ENCODE measurements at places on chromosomes 16 and 17.

DNA sequence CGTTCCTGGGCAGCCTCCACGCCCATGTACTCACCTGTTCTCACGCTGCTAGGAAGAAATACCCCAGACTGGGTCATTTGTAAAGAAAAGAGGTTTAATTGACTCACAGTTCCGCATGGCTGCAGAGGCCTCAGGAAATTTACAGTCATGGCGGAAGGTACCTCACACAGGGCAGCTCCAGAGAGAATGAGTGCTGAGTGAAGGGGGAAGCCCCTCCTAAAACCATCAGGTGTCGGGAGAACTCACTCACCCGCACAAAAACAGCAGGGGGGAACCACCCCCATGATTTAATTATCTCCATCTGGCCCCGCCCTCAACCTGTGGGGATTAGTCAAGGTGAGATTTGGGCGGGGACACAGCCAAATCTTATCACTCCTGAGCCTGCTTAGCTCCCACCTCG lies 18.2 kb downstream of the RAB40C start:
- H3K27ac ChIP-seq: no peak overlapping the region
- no peaks in the 10 kb centered on the region for H3K27me3 ChIP-seq
- no peaks in the 10 kb centered on the region for H3K36me3 ChIP-seq
- DNase-seq: no peak

GRCh38 chr17:69300222-69300621 lies 26.7 kb downstream of the ABCA5 start:
- no peak overlapping the region for H3K4me3 ChIP-seq
- H3K27me3 ChIP-seq: no peaks in the 10 kb centered on the region
- no peak overlapping the region for H3K27ac ChIP-seq
- H3K36me3 ChIP-seq: peaks cover 10% of the 10 kb centered on the region

GRCh38 chr16:73056921-73057290 lies 9.0 kb upstream of the ZFHX3 start:
- H3K4me1 ChIP-seq: peaks cover 12% of the 10 kb centered on the region
- H3K27ac ChIP-seq: no peak overlapping the region
- no peak for DNase-seq
- H3K27me3 ChIP-seq: peaks cover 13% of the 10 kb centered on the region
- H3K4me3 ChIP-seq: no peak overlapping the region

GRCh38 chr16:55376567-55377167 lies 52.7 kb downstream of the IRX6 start:
- no peak for DNase-seq
- no peaks in the 10 kb centered on the region for H3K4me1 ChIP-seq

DNA sequence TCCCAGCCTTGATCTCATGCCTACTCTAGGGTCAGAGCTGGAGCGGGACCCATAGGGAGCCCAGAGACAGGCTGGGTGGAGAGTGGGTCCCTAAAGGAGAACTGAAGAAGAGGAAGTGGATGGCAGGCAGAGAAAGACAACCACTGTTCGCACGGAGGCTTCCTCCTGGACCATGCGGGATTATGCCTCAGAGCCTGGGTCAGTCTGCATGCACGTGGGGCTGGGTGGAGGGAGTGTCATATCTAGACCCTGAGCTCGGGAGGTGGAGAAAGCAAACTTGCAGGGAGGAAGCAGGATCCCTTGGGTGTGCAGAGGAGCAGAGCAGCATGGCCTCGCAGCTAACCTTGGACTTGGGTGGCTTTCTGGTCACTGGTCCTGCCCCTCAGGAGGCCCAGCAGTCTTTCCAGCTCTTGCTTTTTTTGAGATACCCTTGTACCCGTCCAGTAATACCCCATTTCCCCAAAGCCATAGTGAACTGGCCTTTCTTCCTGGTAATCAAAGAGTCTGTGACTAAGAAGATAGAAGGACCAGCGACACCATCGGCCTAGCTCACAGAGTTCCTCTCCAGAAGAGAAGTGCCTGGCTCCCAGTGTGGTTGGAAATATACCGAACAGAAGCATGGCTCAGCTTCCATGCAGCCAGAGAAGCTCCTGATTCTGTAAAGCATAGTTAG lies 344.2 kb downstream of the CPPED1 start:
- peaks cover 24% of the 10 kb centered on the region for H3K4me1 ChIP-seq
- H3K36me3 ChIP-seq: no peaks in the 10 kb centered on the region
- H3K4me3 ChIP-seq: no peak overlapping the region
- H3K27ac ChIP-seq: peak overlapping the region; percentile 66
- no peaks in the 10 kb centered on the region for H3K27me3 ChIP-seq
- DNase-seq: peak; percentile 18

GRCh38 chr17:48330421-48330820 lies 99.6 kb downstream of the SKAP1 start:
- no peak overlapping the region for H3K27ac ChIP-seq
- H3K27me3 ChIP-seq: no peaks in the 10 kb centered on the region
- no peaks in the 10 kb centered on the region for H3K4me1 ChIP-seq
- no peak for DNase-seq

GRCh38 chr17:78650093-78650715 lies 73.0 kb upstream of the DNAH17 start:
- no peak overlapping the region for H3K4me3 ChIP-seq
- no peak overlapping the region for H3K27ac ChIP-seq
- DNase-seq: no peak
- no peaks in the 10 kb centered on the region for H3K36me3 ChIP-seq

- no peak for DNase-seq
- no peak overlapping the region for H3K27ac ChIP-seq
- H3K27me3 ChIP-seq: no peaks in the 10 kb centered on the region
- peaks cover 27% of the 10 kb centered on the region for H3K4me1 ChIP-seq
- peaks cover 2% of the 10 kb centered on the region for H3K36me3 ChIP-seq
Measured at GRCh38 chr17:57629470-57629869, 115.6 kb downstream of the CCDC182 start.

- no peaks in the 10 kb centered on the region for H3K27me3 ChIP-seq
- H3K4me1 ChIP-seq: peaks cover 1% of the 10 kb centered on the region
- no peak for DNase-seq
- H3K4me3 ChIP-seq: no peak overlapping the region
- no peak overlapping the region for H3K27ac ChIP-seq
- peaks cover 12% of the 10 kb centered on the region for H3K36me3 ChIP-seq
Measured at GRCh38 chr16:67116388-67117311, 6.9 kb downstream of the PHAF1 start.

DNA sequence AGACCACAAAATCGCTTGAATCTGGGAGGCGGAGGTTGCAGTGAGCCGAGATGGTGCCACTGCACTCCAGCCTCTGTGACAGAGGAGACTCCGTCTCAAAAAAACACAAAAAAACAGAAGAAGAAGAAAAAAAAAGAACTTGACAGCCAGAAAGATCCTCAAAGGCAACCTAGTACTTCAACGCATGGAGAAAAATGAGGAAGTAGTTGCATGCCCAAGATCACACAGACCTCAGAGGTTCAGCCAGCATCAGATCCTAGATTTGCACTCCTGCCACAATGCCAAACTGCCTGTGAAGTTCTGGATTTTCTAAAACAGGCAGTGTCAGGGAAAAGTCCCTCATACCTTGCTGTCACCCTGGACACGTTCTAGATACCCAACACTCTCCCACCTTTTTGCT lies 1.5 kb downstream of the ATPAF2 start:
- H3K4me3 ChIP-seq: no peak overlapping the region
- H3K27me3 ChIP-seq: no peaks in the 10 kb centered on the region
- no peak overlapping the region for H3K27ac ChIP-seq
- no peaks in the 10 kb centered on the region for H3K36me3 ChIP-seq
- DNase-seq: no peak
- H3K4me1 ChIP-seq: peaks cover 31% of the 10 kb centered on the region

- no peak overlapping the region for H3K27ac ChIP-seq
- no peak overlapping the region for H3K4me3 ChIP-seq
- no peak for DNase-seq
- no peaks in the 10 kb centered on the region for H3K27me3 ChIP-seq
- H3K36me3 ChIP-seq: no peaks in the 10 kb centered on the region
Measured at GRCh38 chr17:49333804-49334203, 28.2 kb downstream of the ZNF652 start.

- no peaks in the 10 kb centered on the region for H3K4me1 ChIP-seq
- H3K36me3 ChIP-seq: no peaks in the 10 kb centered on the region
- H3K27me3 ChIP-seq: no peaks in the 10 kb centered on the region
- DNase-seq: no peak
- H3K27ac ChIP-seq: no peak overlapping the region
Measured at GRCh38 chr16:25041471-25041870, 26.3 kb upstream of the ARHGAP17 start.

GRCh38 chr16:1991135-1991551 lies 1.4 kb downstream of the SYNGR3 start:
- H3K4me3 ChIP-seq: peak overlapping the region; percentile 55
- H3K4me1 ChIP-seq: peaks cover 33% of the 10 kb centered on the region
- H3K27ac ChIP-seq: peak overlapping the region; percentile 72
- peaks cover 2% of the 10 kb centered on the region for H3K27me3 ChIP-seq
- DNase-seq: peak; percentile 68

- no peak for DNase-seq
- H3K36me3 ChIP-seq: peaks cover 50% of the 10 kb centered on the region
- no peak overlapping the region for H3K4me3 ChIP-seq
- no peaks in the 10 kb centered on the region for H3K27me3 ChIP-seq
Measured at GRCh38 chr16:9099131-9099625, 7.7 kb downstream of the HAPSTR1 start.

GRCh38 chr16:31364421-31364820 lies 9.4 kb downstream of the ITGAX start:
- H3K36me3 ChIP-seq: peaks cover 3% of the 10 kb centered on the region
- DNase-seq: no peak
- H3K27me3 ChIP-seq: no peaks in the 10 kb centered on the region
- H3K4me3 ChIP-seq: no peak overlapping the region
- peak overlapping the region; percentile 74 for H3K27ac ChIP-seq

DNA sequence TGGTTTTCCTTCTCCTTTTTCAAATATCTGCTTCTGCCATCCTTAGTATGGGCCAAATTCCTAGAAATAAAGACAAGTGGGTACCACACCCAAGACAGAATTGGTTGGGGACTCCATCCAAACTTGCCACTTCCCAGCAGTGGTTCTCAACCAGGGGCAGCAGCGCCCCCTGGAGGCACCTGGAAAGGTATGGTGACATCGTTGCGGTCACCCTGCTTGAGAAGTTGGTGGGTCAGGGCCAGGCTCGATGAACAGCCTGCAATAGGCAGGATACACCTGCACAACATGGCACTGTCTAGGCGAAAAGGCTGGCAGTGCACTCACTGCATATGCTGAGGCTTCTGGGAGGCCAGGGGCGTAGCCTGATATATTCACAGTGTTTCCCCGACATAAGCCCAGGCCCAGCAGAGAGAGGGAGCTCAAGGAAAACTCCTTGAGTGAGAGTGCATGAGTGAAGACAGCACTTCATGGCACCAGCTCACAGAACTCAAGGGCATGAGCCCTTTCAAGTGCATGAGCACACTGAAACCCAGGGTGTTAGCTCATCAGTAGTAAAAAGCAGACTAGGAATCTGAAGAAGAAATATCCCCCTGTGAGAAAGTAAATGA lies 57.7 kb downstream of the CMC2 start:
- DNase-seq: no peak
- no peaks in the 10 kb centered on the region for H3K36me3 ChIP-seq
- no peak overlapping the region for H3K4me3 ChIP-seq
- no peaks in the 10 kb centered on the region for H3K4me1 ChIP-seq

DNA sequence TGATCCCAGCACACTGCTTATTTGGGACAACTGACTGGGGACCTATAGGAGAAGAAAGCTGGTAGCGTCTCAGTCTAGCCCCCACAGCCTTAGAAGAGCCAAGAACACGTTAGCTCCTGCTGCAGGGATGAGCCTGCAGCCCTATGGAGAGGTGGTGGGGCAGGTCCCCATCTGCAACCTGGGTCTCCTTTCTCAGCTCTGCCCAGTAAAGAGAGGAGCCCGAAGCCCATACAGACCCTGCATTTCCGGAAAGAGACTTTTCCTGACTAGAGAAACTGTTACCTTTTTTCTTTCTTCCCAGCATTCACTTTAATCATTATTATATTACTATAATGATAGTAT lies 788 bp downstream of the METTL22 start:
- H3K4me1 ChIP-seq: peaks cover 13% of the 10 kb centered on the region
- H3K27me3 ChIP-seq: no peaks in the 10 kb centered on the region
- H3K36me3 ChIP-seq: peaks cover 12% of the 10 kb centered on the region
- peak; percentile 15 for DNase-seq
- no peak overlapping the region for H3K27ac ChIP-seq

DNA sequence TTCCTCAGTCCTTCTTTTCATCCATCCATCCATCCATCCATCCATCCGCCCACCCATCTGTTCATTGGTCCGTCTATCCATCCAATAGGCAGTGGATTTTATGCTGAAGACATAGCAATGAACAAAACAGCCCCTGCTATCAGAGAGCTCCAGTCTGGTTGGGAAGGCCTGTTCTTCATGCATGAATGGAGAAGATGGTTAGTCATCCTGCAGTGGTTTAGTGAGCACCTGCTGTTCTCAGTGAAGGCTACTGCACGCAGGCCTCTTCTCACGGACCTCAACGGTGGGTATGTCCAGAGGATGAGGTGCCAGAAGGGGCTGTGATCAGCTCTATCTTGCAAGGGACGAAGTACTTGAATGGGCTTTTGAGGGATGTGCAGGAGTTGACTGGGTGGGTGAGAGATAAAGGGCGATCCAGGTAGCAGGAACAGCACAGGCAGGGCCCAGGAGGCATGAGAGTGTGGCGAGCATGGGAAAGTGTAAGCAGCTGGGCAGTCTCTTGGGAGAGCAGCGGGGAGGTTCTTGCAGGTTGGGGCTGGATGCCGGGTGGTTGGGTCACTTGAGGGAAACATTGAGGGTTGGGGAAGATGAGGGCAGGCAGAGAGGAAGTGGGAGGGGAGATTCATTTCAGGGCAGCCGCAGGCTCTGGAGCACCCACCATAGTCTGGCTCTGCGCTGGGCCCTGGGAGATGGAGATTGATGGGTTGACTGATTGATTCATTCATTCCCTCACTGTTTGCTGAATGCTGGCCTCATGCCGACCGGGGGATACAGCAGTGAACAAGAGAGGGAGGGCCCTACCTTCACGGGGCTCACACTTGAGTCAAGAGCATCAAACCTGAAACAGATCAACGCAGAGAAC lies 115.0 kb upstream of the CIBAR2 start:
- no peaks in the 10 kb centered on the region for H3K4me1 ChIP-seq
- DNase-seq: no peak
- no peaks in the 10 kb centered on the region for H3K27me3 ChIP-seq
- H3K36me3 ChIP-seq: no peaks in the 10 kb centered on the region
- H3K27ac ChIP-seq: no peak overlapping the region

- no peaks in the 10 kb centered on the region for H3K36me3 ChIP-seq
- no peak for DNase-seq
- H3K4me3 ChIP-seq: no peak overlapping the region
Measured at GRCh38 chr17:64107500-64108236, 22.3 kb downstream of the ERN1 start.

- no peak for DNase-seq
- peaks cover 2% of the 10 kb centered on the region for H3K4me1 ChIP-seq
- no peaks in the 10 kb centered on the region for H3K27me3 ChIP-seq
- no peak overlapping the region for H3K27ac ChIP-seq
Measured at GRCh38 chr16:50761267-50761666, 19.4 kb downstream of the CYLD start.

- no peak overlapping the region for H3K4me3 ChIP-seq
- H3K4me1 ChIP-seq: no peaks in the 10 kb centered on the region
- DNase-seq: no peak
- no peaks in the 10 kb centered on the region for H3K36me3 ChIP-seq
Measured at GRCh38 chr16:55037966-55038365, 107.3 kb downstream of the IRX5 start.

DNA sequence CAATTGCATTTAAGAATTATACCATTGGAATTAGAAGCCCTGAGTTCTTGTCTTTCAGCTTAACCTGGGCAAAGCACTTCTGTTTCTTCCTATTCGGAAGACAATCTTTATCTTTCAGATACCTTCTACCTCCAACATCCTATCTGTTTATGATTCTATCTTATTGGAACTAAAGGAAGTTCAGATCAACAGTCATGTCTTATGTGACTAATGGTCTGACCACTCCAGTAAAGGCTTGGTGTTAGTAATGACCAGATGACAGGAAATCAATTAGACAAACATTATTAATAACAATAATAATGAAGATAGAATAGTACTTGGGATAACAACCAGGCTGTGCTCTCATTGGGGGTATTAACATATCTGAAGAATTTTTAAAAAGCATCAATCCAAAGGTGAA lies 11.3 kb downstream of the HS3ST3A1 start:
- H3K36me3 ChIP-seq: no peaks in the 10 kb centered on the region
- no peaks in the 10 kb centered on the region for H3K27me3 ChIP-seq
- no peak overlapping the region for H3K27ac ChIP-seq
